Stimulated activated CD8-positive, alpha-beta memory T cell treated with anti-CD3 and anti-CD28 coated beads, Interleukin-12 subunit alpha, Interleukin-12 subunit beta, amount 100 ng/mL, for 1 hour (primary cell): ENCODE measurements at places on chromosomes 2 and 18.

- DNase-seq: no peak
These were observed 570.2 kb upstream of the TNP1 start for GRCh38 chr2:217429981-217430500.

GRCh38 chr2:218860950-218861381 is 1.4 kb downstream of the WNT6 start:
- DNase-seq: no peak

DNA sequence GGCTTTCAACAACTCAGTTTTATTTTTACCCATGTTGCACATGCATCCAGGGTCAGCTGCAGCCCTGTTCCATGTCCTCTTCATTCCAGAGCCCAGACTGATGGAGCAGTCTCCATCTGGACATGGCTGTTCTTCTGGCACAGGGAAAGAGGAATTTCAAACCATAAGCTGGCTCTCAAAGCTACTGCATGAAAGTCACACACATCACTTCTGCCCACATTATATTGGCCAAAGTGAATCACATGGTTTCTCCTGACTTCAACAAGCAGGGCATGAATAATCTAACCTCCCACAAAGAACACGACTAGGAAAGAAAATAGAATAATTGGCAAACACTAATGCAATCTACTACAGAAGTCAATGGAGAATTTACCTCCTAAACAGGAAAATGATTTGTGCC is 94.2 kb downstream of the FTCDNL1 start:
- DNase-seq: no peak

DNA sequence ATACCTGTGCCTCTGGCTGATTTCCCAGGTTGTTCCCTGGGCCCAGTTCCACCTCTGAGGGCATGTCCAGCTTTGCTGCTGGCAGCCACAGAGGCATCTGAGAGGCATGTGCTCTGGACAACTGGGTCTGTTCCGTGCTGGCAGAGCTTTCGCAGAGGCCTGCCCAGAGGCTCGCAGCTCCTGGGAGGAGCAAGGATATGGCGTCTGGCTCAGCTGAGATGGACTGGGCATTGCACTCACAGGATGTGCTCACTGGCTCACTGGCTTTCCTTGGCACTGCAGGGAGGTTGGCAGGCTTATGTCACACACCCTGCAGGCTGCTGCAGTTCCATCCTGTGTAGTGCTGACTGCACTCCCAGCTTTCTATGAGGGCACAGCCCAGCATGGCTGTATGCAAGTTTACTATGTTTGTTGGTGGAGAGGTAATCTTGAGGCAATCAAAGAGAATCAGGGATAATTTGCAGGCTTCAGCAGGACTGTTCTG is 172.3 kb downstream of the PRKCE start:
- DNase-seq: no peak

- no peak for DNase-seq
These were observed 1533.0 kb downstream of the LRP1B start for GRCh38 chr2:140597836-140598235.

DNA sequence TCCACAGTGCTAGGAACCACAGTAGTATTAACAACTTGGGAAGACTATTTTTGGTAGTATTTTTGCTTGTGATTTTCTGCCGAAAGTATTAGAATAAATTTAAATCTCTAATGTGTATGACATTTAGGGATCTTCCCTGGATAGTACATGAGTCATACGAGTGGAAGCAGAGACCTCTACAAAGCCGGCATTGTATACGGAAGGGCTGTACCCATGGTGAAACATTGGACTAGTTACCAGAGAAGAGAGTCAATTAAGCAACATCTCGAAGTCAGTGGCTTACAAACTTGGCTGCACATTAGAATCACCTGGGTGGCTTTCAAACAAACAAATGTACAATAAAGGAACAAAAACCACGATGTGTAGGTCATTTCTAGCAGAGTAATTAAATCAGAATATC is 1131.7 kb upstream of the LRRTM1 start:
- DNase-seq: no peak

DNA sequence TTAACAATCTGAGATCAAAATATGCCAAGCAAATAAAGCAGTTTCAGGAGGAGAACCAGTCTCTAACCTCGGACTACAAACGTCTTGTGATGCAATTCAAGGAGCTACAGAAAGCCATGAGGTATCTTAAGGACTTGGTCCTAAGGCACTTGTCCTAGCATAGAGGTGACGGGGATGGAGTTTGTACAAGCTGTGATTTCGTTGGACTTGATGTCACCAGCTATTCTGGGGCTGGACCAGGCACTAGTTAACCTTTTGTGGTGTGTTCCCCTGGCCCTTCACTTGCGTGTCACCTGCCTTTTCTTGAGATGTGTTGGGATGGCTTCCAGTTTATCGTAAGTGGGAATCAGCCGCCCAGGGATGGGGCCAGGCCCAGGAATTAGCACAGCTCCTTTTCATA is 33.7 kb downstream of the OTOF start:
- DNase-seq: no peak
